ENCODE measurements at places on chromosomes 16 and 17.

DNA sequence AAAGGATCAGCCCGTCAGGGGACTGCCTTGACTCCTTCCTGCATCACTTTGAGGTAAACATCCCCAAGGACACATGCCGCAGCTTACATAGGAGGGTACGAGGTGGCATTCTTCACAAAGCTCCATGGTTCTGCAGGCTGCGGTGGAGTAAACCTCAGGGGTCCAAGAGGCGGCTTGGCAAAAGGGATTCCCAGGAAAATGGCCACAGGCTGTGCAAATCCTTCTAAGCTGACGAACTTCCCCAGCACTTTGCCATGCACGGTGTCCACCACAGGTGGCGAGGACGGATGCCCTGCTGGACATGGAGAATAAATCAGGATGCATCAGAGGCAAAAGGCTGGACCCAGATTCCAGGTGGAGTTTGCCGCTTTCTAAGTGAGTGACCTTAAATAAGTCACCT lies 4.2 kb downstream of the CES1 start:
- no peak for DNase-seq

- no peak for DNase-seq
Measured at GRCh38 chr16:66020046-66020445, 346.4 kb upstream of the CDH5 start.

- DNase-seq = no peak
Measured at GRCh38 chr16:50244140-50244503, 22.2 kb upstream of the ADCY7 start.

DNA sequence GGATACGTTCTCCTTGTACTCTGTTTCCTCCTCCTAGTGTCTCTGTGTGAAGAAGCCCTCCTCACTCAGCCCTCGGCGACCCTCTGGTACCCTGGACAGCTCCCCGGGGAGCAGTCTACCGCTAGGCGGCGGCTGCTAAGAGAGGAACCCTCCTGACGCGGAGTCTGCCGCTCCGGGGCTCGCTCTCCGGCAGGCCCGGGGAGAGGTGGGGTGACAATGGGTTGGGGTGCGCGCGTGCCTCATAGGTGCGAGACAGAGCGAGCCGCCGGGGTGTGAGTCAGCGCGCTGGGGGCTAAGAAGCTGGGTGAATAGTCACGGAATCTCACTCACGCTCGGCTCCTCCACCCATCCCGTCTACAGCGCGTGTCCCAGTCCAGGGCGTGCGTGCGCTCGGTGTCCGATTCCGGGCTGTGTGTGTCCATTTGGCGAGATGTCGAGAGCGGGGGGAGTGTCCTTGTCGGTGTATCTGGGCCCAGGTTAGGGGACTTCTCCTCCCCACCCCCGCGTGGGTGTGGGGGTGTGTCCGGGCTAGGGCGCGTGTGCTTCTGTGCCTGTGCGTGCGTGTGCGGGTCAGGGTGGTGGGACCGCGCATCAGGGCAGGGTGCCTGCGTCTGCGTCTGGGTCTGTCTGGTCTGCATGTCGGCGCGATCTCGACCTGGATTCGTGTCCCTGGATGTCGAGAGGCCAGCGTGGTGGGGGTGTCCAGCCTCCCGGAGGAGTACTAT lies 577 bp upstream of the HS3ST2 start:
- DNase-seq = peak; percentile 52

Data from inflammatory macrophage (primary cell).